RPMI7951 (cell line): ENCODE measurements at places on chromosomes 4 and X. TPM values are rescaled to one million over a fixed set of nuclear protein-coding genes. Genes with fewer than 3 reads are reported as not detected.
A peak's percentile ranks its signal among the peaks of the same experiment; 100 is the strongest.

- DNase-seq, result no peak
Measured at GRCh38 chr4:56149591-56149990, 200.8 kb downstream of the CEP135 start.

GRCh38 chrX:87517571-87518141, at the start of gene KLHL4:
Gene KLHL4, plus strand, starts transcription at chrX:87517802. Its CDS starts 92 bp downstream, at chrX:87517894.
- peak; percentile 75 for DNase-seq

DNA sequence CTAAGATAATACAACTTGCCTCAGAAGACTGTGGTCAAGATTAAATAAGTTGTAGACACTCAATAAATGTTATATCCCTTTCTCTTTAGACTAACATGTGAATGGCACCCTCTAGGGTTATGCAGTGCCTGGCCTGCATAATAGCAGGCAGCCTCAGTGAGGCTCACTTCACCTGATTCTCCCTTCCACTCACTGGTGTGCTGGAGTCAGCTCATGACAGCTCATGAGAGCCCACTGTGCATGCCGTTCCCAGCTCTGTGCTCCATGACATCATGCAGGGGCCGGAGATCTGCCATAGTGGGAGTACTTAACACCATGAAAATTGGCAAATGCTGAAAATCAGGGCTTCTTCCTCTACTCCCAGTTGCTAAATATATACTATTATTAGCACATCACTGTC, 64.5 kb downstream of the TEC start:
- DNase-seq, result no peak

- peak; percentile 86 for DNase-seq
Measured at GRCh38 chr4:55947912-55948725, 626 bp upstream of the CEP135 start.

- no peak for DNase-seq
Measured at GRCh38 chr4:96879527-96879926, 1039.6 kb downstream of the PDHA2 start.

DNA sequence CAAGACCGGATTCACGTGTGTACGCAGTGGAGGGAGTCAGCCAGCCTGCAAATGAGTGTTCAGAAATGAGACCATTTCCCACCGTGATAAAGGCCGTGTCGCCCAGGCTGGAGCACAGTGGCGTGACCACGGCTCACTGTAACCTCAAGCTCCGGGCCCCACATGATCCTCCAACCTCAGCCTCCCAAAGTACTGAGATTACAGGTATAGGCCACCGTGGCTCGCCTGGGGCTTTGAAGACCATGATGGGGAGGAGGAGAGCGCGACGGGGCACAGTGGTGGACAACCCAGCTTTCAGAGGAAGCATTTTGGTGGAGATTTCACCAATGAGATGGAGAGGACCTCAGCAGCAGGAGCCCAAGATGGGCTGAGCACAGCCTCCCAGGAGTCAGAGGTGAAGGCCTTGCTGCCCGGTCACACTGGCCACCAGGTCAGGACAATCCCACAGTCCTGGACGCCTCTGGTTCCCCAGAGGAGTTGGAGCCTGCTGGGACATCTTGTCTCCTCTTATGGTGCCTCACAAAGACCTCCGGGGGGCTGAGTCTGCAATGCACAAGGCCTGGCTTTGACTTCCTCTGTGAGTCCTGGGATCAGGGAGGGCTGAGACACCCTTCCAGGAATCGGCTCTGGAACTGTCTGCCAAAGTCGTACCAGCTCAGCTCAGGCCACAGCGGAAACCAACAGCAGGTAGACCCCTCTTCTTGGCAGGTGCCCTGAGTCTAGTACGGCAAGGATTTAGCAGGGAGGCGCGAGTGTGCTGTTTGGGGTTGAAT, 22.4 kb upstream of the MXD4 start:
- no peak for DNase-seq

DNA sequence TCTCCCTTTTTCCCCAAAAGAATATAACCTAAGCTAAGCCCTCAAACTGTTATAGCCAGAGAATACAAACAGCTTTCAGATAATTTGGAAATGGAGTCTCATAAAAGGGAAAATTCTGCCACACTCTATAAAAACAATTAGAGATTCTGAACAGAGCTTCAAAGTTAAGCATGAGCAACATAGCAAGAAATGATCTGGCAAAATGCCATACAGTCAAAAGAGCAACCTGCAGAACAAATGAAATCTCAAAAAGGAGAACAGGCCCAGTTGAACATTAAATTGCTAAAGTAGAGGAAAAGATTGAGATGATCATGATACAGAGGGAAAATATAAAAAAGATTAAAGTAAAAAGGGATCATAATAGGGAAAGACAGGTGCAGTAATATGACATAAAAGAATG, 250.5 kb downstream of the TLL1 start:
- no peak for DNase-seq

- DNase-seq, result no peak
Measured at GRCh38 chr4:2834001-2834921, 9.4 kb upstream of the ADD1 start.

Gene GPC3
- total RNA-seq, result 0.49 and 0.84 TPM in 2 replicates

Gene SEL1L3
- 1.2 and 1.6 TPM in 2 replicates for total RNA-seq

Gene AMBN
- total RNA-seq, result not detected in 2 replicates

Gene BEND2
- total RNA-seq, result not detected in 2 replicates

Gene TMSB15A
- 27.1 and 39.8 TPM in 2 replicates for total RNA-seq

Gene NKX6-1
- total RNA-seq, result 0.24 and 0.39 TPM in 2 replicates
